Right cardiac atrium (tissue), 5 donors: ENCODE measurements at places on chromosomes 16 and 17. TPM values are rescaled to one million over a fixed set of nuclear protein-coding genes. Genes with fewer than 3 reads are reported as not detected.

DNA sequence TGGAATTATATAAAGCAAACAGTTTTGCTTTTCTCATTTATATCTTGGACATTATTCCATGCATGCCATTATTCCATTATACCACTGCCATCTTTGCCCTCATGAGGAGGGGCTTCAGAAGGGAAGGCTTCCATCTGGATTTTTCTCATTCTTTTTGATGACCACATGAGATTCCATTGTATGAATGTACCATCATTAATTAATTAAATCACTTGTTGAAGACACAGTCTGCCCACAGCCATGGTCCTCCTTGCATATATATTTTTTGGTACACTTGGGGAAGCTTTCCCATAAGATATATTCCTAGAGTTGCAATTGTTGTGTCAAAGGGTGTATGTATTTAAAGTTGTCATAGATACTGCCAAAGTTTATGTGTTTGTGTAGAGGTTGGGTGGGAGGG is 7.1 kb downstream of the ARL4D start:
- DNase-seq: no peak

- DNase-seq: no peak
These were observed 11.4 kb upstream of the BIRC5 start for GRCh38 chr17:78202666-78203065.

DNA sequence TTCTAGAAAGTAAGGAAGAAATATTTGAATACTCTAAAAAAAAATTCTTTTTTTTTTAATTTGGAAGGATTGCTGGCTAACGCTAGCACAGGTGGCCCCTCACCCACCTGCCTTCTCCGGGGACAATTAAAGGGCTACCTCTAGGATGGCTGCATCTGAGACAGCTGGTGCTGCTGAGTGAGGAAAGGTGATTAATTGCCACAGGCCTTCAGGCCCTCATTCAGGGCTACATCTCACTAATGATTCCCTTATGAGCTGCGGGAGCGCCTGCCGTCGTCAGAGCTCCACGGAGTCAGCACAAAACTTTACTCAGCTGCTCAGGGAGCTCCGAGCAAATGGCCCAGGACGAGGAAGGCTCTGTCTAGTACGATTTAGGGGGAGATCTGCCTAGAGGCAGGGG is 27.0 kb upstream of the AKTIP start:
- DNase-seq: no peak

C17orf78 gene
- not detected for polyA plus RNA-seq

GRCh38 chr17:1606352-1606985 is 22.2 kb downstream of the SLC43A2 start:
- no peak for DNase-seq
